NCI-H2029 treated with DMSO at 0.1 percent for 48 hours (cell line): ENCODE measurements at places on chromosomes 5 and 9.
A peak's percentile ranks its signal among the peaks of the same experiment; 100 is the strongest.

GRCh38 chr5:100950985-100951384 is 47.9 kb upstream of the ST8SIA4 start:
- DNase-seq = no peak

DNA sequence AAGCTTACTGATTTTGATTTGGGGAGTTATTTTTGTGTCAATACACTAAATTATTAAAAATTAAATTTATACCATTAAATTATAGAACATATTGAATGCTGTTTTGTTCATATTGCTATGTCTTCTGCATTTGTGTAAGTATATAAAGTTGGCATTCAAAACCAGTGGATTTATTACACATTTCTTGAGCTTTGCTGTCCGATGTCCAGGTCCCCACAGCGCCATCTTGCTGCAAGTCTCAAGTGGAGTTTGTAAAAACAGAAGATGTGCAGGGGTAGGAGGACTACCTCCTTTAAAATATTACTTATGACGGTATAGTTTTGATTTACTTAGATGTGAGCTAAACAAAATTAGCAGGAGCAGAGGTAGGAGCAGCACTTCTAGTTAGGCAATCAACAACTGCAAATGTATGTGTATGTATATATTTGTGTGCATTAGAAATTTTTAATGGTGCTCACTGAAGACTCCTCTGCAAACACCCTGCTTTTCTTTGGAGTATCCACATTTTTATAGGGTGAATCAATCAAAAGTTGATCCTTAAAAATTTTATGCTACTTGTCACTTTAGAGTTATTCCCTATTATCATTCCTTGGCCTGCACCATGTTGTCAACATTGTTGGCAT is 37.4 kb downstream of the CPEB4 start:
- no peak for DNase-seq

DNA sequence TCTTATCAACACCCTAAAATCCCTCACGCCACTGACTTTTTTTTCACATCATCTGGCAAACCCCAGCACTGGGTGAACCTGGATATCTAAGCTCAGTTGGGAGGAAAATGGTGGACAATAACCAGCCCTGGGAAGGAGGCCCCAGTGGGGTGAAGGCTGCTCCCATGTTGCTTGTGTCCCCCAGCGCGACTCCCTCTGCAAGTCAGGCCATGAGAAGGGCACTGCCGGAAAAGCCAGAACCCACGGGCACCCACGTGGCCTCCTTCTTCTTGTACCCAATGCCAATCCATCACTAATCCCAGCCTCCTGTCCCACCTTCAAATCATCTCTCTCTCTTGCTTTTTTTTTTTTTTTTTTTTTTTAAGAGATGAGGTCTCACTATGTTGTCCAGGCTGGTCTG is 11.4 kb downstream of the CORO2A start:
- DNase-seq = no peak

DNA sequence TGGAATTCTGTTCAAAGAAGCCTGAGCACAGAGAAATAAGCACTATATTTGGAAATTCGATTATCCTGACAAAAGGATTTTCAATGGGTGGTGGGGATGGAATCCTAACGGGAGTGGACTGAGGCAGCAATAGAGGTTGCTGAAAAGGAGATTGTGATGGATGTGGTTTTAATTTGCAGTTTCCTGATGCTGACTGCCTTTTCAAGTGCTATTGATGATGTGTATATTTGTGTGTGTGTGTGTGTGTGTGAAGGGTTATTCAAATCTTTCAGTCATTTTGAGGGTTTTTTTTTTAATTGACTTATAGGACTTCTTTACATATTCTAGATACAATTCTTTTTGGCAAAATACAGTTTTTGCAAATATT is 614.5 kb downstream of the HINT1 start:
- no peak for DNase-seq

DNA sequence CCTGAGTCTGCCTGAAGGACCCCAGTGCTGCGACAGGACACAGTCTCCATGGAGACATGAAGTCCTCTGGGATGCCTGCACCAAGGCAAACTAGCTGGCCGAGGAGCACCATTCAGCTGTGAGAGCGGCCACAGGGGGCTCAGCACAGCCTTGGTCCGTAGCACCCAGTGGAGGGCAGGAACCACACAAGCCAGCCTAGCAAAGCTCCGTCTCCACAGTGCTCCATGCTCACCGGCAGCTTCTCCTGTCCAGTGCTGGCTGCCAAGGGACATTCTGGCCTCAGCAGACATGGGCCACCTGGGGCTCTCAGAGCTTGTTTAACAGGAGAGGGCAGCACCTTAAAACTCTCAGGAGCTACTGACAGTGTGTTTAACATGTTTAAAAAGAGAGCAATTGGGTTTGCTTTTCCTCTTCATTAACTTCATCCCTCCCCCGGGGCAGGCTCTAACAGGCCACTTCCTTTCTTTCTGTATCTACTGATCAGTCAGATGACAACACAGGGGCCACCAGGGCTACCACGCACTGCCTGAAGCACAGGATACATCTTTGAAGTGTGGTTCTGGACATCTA is 57.0 kb downstream of the SECISBP2 start:
- DNase-seq = no peak

- DNase-seq = no peak
Observed at GRCh38 chr5:39714036-39714698, 289.4 kb upstream of the DAB2 start.

- DNase-seq = no peak
Observed at GRCh38 chr5:134547579-134547978, 22.1 kb downstream of the JADE2 start.

GRCh38 chr9:6414247-6414641 is 1.2 kb downstream of the UHRF2 start:
- DNase-seq = no peak

GRCh38 chr5:35319333-35320002 is 89.2 kb upstream of the PRLR start:
- no peak for DNase-seq

GRCh38 chr5:178419196-178419595 is 171.0 kb downstream of the COL23A1 start:
- no peak for DNase-seq

GRCh38 chr9:13351778-13352386 is 72.4 kb upstream of the MPDZ start:
- peak; percentile 12 for DNase-seq

DNA sequence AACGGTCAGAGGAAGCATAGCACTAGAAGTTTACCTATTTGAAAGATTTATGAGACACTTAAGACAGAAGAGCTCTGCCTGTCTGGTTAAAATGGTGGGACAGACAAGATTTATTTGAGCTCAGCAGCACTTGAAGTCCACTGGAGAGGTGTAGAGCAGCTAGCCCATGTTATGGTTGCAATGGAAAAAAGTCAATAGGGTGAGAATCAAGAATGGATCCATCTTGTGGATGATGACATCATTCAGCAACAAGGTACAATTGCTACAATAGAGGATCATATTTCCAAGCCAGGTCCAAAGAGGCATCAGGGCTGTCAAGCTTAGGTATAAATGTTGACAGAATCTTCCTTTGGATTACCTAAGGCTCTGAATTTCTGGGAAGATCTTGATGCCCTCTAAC is 21.1 kb upstream of the ZNF131 start:
- DNase-seq = peak; percentile 71

GRCh38 chr5:58066076-58066475 is 393.8 kb downstream of the PLK2 start:
- no peak for DNase-seq

GRCh38 chr9:93136011-93136440 is 2.0 kb upstream of the NINJ1 start:
- DNase-seq = peak; percentile 71

GRCh38 chr9:137058521-137059234 is 4.8 kb upstream of the ENTPD2 start:
- DNase-seq = no peak

GRCh38 chr9:31597977-31598376 is 786.5 kb upstream of the ACO1 start:
- no peak for DNase-seq

- DNase-seq = no peak
Observed at GRCh38 chr5:158013939-158014338, 155.0 kb upstream of the CLINT1 start.

DNA sequence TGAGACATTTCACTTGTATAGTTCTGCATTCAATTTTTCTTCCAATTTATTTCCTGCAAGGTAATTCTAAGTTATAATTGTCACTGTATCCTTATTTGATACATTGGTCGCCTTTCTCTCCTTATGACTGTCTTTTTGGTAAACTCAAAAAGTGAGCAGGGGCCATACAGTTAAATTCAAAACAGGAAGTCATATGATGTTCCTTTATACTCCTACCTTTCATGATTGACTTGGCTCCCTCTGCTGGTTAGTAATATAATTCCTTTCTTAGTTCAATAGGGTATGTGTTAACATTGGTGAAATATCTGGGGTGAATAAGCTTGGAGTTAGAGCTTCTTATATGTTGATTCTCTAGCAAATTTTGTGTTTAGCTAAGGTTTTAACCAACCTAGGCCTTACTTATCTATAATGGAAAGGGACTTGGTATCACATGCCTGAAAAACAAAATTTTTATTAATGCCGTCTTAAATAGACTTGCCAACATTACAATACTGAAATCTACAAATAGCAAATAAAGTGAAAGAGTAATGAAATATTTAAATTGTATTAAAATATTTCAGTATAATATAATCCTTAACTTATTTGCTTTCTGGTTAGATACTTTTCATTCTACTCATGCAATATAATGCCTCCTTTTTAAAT is 6.0 kb upstream of the NIPBL start:
- DNase-seq = peak; percentile 92

DNA sequence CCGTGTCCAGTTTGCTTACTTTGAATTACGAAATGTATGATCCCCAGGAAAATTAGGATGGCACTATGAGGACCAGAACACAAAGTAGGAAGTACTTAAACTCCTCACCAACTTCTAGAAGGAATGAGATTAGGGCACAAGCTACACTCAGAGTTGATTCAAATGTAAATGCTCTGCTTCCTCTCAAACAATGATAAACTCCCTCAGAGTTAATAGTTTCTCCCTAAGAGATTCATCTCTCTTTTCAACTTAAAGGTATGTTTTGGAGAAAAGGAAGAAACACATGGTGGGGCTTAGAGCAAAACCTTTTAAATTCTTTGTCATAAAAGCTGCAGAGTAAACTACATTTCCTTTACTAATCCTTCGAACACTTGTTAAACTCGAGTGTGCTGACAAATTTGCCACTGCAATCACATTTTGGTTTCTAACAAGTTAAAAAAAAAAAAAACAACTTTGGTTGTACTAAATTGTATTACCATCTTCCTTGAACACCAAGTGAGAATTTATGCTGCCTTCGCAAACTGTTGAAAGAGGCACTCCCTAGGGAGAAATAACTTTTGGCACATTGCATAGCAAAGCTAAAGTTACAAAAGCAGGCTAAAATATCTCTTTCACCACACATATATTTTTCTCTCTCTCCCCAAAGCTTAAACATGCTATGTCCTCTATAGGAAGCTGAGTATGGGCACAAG is 66.6 kb downstream of the DENND1A start:
- DNase-seq = no peak

DNA sequence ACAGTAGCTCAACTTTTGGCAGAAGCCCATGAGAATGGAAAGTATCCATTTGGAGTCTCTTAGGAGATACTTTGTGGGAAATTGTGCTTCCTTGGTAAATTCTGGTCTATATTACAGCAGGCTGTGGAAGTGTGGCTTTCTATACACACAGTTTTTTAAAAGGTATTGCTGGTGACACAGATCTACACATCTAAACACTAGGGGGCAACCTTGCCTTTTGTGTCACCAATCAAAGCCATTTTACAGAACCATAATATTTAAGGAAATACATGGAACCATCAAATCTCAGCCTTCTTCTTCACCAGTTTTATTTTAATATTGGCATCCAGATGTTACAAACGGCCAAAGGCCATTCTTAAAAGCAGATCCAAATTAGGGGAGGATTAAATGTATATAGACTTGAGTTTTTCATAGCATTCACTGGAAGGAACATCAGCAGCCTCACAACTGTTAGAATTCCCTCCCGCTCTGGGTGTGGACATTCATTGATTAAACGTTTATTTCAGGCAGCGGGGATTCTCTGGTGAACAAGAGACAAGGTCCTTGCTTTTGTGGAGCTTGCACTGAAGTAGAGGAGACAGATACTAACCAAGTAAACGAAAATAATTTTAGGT is 132.4 kb upstream of the EPB41L4A start:
- DNase-seq = peak; percentile 65

GRCh38 chr5:123673107-123673506 is 161.1 kb downstream of the CSNK1G3 start:
- no peak for DNase-seq

- DNase-seq = no peak
Observed at GRCh38 chr9:135919318-135919890, 12.1 kb upstream of the CAMSAP1 start.

DNA sequence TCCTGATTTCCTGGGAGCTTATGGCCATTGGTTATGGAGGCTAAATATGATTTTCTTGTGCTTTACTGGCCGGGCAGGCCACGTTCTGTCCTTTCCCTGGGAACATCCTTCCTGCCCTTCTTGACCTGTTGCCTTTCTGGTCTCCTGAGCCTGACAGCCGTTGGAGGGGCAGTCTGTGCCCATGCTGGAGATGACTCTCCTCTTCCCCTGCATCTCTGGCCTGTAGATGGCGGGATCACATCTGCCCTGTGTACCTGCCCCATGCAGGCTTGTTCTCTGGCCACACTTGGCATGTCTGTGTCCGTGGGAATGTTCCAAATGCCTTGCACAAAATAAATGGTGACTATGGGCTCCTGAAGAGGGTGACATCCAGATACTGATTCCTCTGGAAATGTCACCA is 253.1 kb upstream of the IRX4 start:
- DNase-seq = no peak

GRCh38 chr9:112494153-112494552 is 7.5 kb downstream of the KIAA1958 start:
- no peak for DNase-seq

GRCh38 chr5:93831449-93831848 is 90.0 kb upstream of the POU5F2 start:
- no peak for DNase-seq

DNA sequence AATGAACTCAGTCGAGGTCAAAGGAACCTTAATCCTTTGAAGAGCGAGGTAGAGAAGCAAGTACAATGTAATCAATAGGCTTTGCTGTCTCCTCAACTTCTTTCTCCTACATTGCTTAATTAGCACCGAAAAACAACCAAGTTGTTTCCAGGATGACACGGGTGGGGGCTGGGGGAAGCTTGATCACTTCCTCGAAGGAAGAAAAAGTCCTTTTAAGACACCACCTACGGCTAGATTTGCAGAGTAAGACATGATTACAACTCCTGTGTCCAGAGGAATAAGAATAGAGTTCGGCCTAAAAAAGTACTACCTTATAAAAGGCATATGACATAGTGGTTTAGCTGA is 811 bp upstream of the ARRDC3 start:
- peak; percentile 44 for DNase-seq

DNA sequence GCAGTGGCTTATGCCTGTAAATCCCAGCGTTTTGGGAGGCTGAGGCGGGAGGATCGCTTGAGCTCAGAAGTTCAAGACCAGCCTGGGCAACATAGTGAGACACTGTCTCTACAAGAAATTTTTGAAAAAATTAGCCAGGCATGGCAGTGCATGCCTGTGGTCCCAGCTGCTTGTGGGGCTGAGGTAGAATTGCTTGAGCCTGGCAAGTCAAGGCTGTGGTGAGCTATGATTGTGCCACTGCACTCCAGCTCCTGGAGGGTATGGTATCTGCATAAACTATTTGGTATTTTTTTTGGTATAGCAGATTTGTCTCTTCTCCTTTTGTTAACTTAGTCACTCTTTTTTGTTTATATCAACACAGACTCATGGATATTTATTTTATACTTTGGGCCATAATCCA is 61.5 kb upstream of the TEX48 start:
- no peak for DNase-seq

GRCh38 chr5:36242534-36243485 is 1.1 kb upstream of the NADK2 start:
- DNase-seq = no peak

GRCh38 chr9:38359689-38360385 is 32.7 kb upstream of the ALDH1B1 start:
- no peak for DNase-seq

- no peak for DNase-seq
Observed at GRCh38 chr9:83936523-83936922, 15.3 kb upstream of the KIF27 start.
